ENCODE measurements at places on chromosomes 3 and 15. TPM values are rescaled to one million over a fixed set of nuclear protein-coding genes. Genes with fewer than 3 reads are reported as not detected.

The CHRM5 gene
- not detected for total RNA-seq

The LRRFIP2 gene
- 27.0 TPM for total RNA-seq

- no peak overlapping the region for H3K27ac ChIP-seq
- H3K4me1 ChIP-seq: peaks cover 7% of the 10 kb centered on the region
- H3K27me3 ChIP-seq: no peaks in the 10 kb centered on the region
- no peaks in the 10 kb centered on the region for H3K36me3 ChIP-seq
These were observed 128.8 kb upstream of the IL12A start for GRCh38 chr3:159859836-159860235.

- no peaks in the 10 kb centered on the region for H3K4me1 ChIP-seq
- no peak for DNase-seq
- H3K27me3 ChIP-seq: no peaks in the 10 kb centered on the region
These were observed 622.2 kb downstream of the EDEM1 start for GRCh38 chr3:5809586-5810246.

DNA sequence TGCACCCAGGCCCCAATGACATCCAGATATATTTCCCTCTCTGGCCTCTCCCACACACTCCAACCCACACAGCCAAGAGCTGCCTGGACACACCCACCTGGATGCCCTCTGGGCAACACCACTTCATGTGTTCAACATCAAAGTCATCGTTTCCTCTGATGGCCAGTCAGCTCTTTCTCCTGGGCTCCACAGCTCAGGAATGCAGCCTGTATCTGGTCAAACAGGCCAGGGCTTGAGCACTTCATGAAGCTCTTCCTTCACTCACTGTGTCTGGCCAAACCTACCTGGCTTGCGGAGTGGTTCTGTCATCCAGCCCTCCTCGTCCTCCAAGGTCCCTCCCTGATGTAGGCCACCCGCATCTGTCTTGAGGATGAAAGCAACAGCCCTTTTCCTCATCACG, 35.8 kb upstream of the SLC6A11 start:
- no peak for DNase-seq
- H3K4me3 ChIP-seq: no peak overlapping the region
- no peaks in the 10 kb centered on the region for H3K36me3 ChIP-seq
- peaks cover 15% of the 10 kb centered on the region for H3K27me3 ChIP-seq
- no peaks in the 10 kb centered on the region for H3K4me1 ChIP-seq
- no peak overlapping the region for H3K27ac ChIP-seq

- H3K27ac ChIP-seq: no peak overlapping the region
- H3K4me3 ChIP-seq: no peak overlapping the region
- peaks cover 3% of the 10 kb centered on the region for H3K36me3 ChIP-seq
These were observed 10.0 kb upstream of the DNAJB8 start for GRCh38 chr3:128476659-128477058.

DNA sequence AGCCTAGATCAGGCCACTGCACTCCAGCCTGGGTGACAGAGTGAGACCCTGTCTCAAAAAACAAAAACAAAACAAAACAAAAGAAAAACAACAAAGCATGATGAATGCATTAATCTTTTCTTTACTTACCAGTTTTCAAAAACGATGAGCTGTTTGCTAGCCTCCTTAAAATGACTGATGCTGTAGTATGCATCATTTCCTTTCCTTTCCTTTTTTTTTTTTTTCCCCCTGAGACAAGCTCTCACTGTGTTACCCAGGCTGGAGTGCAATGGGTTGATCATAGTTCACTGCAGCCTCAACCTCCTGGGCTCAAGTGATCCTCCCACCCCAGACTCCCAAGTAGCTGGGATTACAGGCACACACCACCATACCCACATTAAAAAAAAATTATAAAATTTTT, 202.0 kb downstream of the ADAMTSL3 start:
- H3K4me1 ChIP-seq: peaks cover 4% of the 10 kb centered on the region
- H3K27ac ChIP-seq: no peak overlapping the region
- DNase-seq: no peak
- H3K4me3 ChIP-seq: no peak overlapping the region
- H3K27me3 ChIP-seq: no peaks in the 10 kb centered on the region
- no peaks in the 10 kb centered on the region for H3K36me3 ChIP-seq

- no peaks in the 10 kb centered on the region for H3K4me1 ChIP-seq
- no peaks in the 10 kb centered on the region for H3K36me3 ChIP-seq
- H3K4me3 ChIP-seq: no peak overlapping the region
- no peak for DNase-seq
- H3K27ac ChIP-seq: no peak overlapping the region
These were observed 44.3 kb downstream of the RAB6B start for GRCh38 chr3:133851266-133851906.

- no peaks in the 10 kb centered on the region for H3K36me3 ChIP-seq
- H3K4me3 ChIP-seq: no peak overlapping the region
- no peaks in the 10 kb centered on the region for H3K4me1 ChIP-seq
- H3K27me3 ChIP-seq: no peaks in the 10 kb centered on the region
These were observed 57.3 kb downstream of the LINGO1 start for GRCh38 chr15:77575203-77575934.
